A549 treated with Hydrocortisone at 1 μM for 4 hours (cell line): ENCODE measurements at places on chromosomes 12 and 14. TPM values are rescaled to one million over a fixed set of nuclear protein-coding genes. Genes with fewer than 3 reads are reported as not detected.

Gene FAM216A
- 18.3 to 21.0 TPM (median 19.9 TPM) in 5 replicates for total RNA-seq

Gene LMBR1L
- total RNA-seq: 13.4 to 15.4 TPM (median 14.5 TPM) in 5 replicates

Gene RBP5
- total RNA-seq: not detected in 5 replicates

Gene CLEC4C
- total RNA-seq: not detected in 5 replicates

Gene MYO1H
- not detected in 5 replicates for total RNA-seq

Gene KLHL33
- 0.01 TPM in 1 of 5 replicates, not detected in the others for total RNA-seq

Gene TOMM20L
- 0.20 TPM in 1 of 5 replicates, not detected in the others for total RNA-seq

Gene OR4Q3
- total RNA-seq: not detected in 5 replicates

Gene TAS2R8
- total RNA-seq: not detected in 5 replicates
